GM13976 (cell line): ENCODE measurements at places on chromosomes 7 and 10.

DNA sequence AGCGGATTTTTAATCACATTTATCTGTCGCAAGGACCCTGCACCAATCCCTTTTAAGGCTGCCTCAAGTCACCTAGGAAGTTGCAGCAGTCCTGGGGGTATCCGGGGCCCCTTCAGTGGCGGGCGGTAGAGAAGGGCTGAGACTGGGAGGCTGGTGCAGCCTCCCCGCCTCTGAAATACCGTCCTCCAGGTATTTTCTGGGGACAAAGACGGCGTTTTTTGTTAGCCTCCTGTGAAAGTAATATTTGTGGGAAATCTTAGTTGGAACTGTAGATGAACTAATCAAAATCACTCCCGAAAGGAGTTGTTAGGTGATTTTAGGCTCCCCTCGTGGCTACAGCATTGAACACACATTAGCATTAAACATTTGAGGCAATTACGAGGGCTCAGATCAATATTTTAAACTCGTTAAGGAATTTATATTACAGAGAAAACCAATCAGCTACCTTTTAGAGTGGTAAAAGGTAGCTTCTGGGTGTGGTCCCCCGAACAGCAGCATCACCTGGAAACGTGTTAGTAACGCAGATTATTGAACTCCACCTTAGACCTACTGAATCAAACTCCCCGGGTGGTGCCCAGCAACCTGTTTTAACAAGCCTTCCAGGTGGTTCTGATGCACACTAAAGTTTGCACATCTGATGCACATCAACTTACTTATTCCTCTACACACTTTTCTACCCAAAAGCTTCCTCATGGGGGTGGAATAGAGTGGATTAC is 530 bp upstream of the ANXA7 start:
- no peak for DNase-seq

- no peak for DNase-seq
Measured at GRCh38 chr10:128221117-128221516, 94.9 kb upstream of the MKI67 start.

DNA sequence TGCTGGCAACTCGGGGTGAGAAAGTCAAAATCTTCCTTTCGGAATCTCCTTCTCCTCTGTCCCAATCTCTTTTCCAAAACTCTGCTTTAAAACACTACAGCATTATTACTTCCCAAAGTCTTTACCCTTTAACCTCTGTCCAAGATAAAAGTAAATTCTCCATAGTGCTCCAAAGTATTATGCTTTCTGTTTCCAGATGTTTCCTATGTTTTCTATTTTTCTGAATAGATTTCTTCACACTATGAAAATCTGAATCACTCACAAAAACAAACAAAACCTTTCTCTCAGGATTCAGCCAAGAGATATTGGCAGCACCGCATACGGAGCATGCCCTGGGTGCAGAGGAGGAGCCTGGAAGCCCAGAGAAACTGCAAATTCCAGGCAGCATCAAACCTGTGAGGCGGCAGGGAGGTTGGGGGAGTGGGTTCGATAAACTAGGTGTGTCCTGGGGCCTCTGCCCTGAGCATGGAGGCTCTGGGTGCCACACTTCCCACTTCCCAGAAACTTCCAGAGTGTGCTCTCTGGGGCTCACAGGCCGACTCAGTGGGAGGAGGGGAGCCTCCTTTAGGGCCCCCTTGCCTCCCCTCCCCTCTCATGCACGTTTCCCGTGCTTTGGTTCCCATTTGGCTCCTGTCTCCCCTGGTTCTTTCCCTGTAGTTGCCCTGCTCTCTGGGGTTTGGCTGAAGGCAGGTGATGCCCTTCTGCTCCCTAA is 35.6 kb downstream of the VIPR2 start:
- DNase-seq: no peak

DNA sequence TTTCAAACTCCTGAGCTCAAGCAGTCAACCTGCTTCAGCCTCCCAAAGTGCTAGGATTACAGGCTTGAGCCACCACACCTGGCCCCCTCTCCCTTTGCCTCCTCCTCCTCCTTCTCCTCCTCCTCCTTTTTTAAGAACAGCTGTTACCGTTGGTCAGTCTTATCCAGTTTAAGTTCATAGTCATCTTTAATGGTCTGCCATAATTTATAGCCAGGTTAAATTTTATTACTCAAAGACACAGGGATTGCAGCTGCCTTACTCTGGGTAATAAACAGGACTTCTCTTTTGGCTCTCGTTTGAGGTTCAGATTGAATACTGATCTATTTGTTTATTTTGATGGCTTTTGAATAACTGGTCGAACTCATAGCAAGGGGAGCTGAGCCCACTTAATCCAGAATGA is 35.2 kb downstream of the ATOH7 start:
- no peak for DNase-seq

DNA sequence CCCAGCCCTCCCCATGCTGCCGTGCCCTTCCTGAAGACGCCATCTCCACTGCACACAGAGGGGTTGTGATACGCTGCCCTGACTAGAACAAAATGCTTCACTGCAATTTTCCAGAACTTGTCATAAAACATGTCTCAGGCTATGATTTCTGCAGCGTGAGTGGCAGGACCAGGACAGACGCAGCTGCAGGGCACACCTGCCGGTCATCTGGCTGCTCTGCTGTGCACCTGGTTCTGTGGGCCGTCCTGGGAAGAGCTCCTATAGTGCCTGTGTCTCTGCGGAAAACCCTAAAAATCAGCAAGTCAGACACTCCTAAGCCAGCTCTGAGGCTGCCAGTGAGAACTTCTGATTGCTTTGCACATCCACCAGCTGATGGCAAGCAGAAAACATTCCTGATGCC is 39.7 kb upstream of the DIP2C start:
- DNase-seq: no peak
